MV-4-11 (cell line): ENCODE measurements at places on chromosomes 7 and 10.

- DNase-seq = no peak
These were observed 994 bp upstream of the MAGI2 start for GRCh38 chr7:79454361-79454960.

- DNase-seq = no peak
These were observed 130.4 kb upstream of the RAB18 start for GRCh38 chr10:27373566-27374160.

GRCh38 chr10:128485701-128486235 lies 359.5 kb upstream of the MKI67 start:
- DNase-seq = no peak

DNA sequence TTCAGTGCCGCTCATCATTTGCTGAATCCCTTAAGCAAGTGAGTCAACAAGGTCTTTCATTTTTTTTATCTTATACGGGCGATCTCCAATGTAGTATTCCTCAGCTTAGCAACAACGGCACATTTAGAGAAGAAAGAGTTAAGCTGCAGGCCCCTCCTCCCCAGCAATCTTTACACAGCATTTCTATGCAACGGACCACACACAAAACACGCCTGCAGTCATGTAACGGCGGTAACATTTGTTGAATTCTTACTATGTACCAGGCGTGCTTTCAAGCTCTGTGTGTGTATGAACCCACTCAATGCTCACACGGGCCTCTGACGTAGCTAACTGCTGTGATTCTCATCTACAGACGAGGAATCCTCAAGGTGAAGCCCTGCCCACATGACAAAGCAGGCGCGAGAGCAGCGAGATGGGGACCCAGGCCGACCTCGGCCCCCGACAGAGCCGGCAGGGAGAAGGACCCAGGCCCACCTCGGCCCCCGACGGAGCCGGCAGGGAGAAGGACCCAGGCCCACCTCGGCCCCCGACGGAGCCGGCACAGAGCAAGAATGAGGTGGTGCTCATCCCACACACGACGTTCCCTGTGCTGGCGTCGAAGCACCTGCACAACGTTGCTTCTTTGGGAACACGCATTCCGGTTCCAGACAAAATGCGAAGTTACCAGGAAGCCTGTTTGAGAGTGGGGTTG lies 240.7 kb downstream of the ZMYND11 start:
- DNase-seq = no peak

DNA sequence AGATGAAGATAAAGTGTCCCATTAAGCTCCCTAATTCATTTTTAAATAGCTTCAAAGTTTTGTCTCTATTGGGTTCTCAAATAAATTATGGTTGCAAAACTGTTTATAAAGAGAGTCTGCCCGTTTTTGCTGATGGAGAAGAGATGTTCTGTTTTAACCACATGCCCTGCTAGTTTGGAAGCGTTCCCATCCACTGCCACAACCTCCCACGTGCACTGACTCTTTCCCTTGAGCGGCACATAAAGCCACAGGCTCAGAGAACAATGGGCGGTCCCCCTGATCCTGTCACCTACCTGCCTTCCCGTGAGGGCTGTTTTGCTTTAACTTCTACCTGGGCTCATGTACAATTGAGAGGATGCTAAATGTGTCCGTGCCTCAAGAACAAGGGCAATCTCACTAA lies 65.5 kb downstream of the CPVL start:
- no peak for DNase-seq

GRCh38 chr10:101570428-101571270 lies 17.4 kb downstream of the POLL start:
- DNase-seq = peak; percentile 48

DNA sequence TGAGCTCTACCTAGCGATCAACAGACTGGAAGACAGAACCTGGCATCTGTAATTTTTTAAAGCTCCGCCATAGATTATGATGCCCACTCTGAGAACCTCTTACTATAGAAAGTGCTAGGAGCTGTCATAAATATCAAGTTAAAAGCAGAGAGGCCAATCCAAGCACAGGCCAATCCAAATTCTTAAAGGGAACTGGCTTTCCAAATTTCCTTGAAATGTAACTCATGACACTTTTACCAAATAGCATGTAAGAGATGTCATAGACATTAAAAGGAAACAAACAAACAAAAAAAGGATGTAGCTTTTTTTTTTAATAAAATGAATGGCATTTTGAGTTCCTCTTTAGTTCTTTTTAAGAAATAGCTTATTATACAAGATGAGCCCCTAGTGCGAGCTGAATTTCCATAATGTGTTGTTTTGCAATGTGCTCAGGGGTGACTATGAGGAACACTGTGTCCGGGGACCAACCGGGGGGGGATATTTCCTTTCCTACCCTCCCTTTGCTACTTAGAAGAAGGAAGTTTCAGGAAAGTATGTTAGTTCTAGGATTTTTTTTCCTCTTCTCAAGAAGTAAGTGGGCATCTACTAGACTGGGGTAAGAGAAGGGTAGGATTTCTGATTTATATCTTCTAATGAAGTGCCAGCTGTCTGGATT lies 23.7 kb upstream of the MRC1 start:
- peak; percentile 22 for DNase-seq

DNA sequence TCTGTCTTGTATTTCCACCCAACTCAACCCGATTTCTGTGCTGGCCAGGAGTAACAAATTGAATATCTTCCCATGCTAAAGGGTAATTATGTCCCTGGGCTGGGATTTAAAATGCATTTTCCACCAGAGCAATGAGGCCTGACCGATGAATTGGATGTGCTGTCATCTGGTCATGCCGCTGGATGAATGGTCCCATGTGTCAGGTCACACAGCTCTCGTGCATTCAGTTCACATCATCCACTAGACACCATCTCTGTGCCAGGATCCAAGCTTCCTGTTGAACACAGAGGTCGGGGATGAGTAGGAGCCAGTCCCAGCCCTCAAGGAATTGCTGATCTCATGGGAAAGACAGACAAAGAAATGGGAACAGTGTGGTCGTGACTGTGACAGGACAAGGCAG lies 200.8 kb downstream of the ADRA2A start:
- no peak for DNase-seq

GRCh38 chr10:132483394-132483793 lies 54.2 kb upstream of the INPP5A start:
- DNase-seq = no peak

- no peak for DNase-seq
These were observed 14.9 kb downstream of the TNRC18 start for GRCh38 chr7:5408777-5409176.

GRCh38 chr10:42864575-42864974 lies 82.0 kb downstream of the BMS1 start:
- peak; percentile 76 for DNase-seq

GRCh38 chr7:37659971-37660565 lies 23.5 kb upstream of the GPR141 start:
- DNase-seq = no peak

DNA sequence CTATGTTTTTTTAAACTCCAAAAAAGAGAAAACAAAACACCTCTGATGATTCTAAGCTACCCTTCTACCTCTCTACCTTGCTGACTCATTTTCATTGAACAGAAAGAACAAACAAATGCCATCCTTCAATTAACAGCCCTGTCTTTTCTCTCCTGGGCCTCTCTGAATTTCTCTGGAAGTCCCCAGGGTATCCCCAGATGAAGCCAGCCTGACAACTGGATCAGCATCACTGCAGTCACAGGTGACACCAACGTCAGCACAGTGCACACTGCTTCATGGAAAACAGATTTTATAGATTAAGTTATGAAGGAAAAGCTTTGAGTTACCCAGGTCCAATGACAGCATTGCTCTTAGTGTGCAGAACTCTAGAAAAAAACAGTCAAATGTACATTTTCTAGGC lies 5.7 kb downstream of the HUS1 start:
- no peak for DNase-seq
